ENCODE measurements at places on chromosomes 7 and 10.

DNA sequence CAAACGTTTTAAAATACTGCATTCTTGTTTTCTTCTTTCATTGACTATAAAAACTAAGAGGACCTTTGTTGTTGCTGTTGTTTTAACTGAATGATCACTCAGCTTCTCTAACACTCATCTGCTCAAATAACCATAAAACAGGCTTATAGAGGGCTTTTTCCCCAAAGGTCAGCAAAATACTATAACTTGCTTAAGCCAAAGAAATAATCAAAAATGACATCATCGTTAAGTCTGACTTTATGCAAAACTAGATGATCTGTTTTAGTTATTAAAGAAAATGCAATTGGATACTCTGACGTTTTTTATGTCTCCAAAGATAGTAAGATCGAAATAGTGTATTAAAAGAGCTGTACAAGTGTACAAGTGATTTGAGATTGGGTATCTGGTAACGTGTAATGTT lies 152.9 kb downstream of the SEMA3A start:
- no peak for DNase-seq

DNA sequence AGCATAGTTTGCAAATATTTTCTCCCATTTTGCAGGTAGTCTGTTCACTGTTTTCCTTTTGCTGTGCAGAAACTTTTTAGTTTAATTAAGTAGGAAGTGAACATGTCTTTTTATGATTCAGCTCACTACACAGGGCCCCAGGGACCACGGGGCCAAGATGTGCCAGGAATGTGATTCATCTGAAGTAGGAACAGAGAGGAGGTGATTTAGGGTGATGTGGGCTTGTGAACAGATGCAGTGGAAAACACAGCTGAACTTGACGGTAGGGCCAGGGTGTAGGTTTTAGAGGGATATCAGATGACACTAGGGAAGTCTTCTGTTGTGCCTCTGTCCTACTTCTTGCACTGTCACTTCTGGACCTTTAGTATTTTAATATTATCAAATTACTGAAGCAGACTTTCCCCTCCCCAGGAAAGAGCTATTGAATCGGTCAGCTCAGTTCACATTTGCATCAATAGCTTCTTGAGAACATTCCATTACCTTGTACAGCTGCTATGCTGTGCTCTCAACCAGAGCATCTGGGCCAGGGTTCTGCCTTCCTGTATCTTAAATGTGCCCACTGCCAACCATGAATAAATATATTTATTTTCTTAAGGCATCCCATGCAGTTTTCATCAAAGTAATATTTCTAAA lies 96.9 kb downstream of the OSBPL3 start:
- no peak for DNase-seq

DNA sequence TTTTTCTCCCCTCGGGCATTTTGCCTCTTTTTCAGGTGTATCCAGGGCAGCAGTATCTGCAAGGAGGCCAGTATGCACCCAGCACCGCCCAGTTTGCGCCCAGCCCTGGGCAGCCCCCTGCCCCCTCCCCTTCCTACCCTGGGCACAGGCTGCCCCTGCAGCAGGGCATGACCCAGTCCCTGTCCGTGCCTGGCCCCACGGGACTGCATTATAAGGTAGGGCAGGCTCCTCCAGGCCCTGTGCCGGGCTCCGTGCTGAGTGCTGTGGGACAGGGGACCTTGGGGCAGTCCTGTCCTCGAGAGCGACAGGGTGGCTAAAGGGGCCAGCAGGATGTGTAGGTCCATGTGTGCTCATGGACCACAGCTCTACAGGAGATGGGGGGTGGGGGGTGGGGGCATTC lies 10.6 kb downstream of the ZMIZ2 start:
- no peak for DNase-seq

- no peak for DNase-seq
Observed at GRCh38 chr10:120584786-120585185, 127.8 kb downstream of the PLPP4 start.

DNA sequence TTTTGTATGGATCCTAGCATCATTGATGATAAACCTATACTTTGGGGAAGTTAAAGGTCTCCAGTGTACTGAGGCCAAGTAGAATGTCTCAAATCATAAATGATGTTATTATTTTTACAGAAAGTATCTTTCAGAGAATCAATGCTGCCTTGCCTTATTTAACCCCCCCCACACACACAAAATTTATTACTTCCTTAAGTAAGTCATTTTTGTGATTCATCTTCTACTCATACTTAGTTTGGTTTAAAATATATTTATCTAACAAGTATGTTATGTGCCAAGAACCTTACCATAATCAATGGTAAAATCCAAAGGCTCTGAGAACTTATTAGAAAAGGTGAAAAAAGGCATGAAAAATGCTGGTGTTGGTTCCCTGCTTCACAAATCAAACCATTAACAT lies 18.8 kb upstream of the CLDN12 start:
- DNase-seq: no peak

DNA sequence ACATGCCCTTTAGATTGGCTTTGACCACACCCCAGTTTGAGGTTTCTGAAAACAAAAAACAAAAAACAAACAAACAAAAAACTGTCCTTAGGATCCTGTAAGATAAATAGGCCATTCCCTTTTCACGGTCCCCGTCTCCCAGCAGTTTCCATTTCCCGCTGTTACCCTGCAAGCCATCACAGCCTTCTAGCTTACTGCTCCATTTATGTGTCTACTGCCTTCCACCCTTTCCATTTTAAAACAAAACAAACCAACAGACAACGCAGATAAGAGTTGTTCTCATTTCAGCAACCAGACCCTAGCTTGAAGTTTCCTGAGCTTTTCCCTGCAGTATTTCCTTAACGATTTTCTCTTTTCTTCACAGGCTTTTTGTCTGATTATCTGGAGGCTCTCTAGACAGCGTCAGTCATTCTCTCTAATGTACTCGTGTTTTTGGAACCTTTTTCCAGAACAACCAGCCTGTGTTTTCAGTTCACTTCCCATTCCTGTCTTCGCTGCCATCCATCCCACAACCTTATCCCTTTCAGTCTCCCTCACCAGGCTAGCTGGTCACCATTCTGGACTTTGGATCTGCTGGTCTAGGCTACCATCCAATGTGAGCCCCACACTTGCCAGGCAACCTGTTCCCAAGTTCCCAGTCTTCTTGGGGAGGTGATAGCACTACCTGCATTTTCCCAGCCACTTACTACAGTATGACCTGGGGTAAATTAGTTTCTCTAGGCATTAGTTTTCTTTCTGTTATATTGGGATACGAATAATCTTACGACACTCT lies 317.3 kb upstream of the FZD1 start:
- no peak for DNase-seq

GRCh38 chr7:45061806-45062425 lies 26.9 kb downstream of the NACAD start:
- no peak for DNase-seq

GRCh38 chr7:27164367-27165088 lies 809 bp downstream of the HOXA9 start:
- DNase-seq: no peak

GRCh38 chr10:110241407-110241806 lies 34.0 kb downstream of the MXI1 start:
- no peak for DNase-seq

- no peak for DNase-seq
Observed at GRCh38 chr10:61812052-61812721, 89.3 kb upstream of the ARID5B start.

- DNase-seq: no peak
Observed at GRCh38 chr7:24965831-24966708, 13.9 kb downstream of the OSBPL3 start.

GRCh38 chr7:18861514-18862118 lies 255.8 kb downstream of the TWIST1 start:
- no peak for DNase-seq

GRCh38 chr7:74202841-74203556 lies 6.8 kb upstream of the LAT2 start:
- no peak for DNase-seq

- DNase-seq: no peak
Observed at GRCh38 chr10:79105818-79106217, 37.1 kb downstream of the ZMIZ1 start.

DNA sequence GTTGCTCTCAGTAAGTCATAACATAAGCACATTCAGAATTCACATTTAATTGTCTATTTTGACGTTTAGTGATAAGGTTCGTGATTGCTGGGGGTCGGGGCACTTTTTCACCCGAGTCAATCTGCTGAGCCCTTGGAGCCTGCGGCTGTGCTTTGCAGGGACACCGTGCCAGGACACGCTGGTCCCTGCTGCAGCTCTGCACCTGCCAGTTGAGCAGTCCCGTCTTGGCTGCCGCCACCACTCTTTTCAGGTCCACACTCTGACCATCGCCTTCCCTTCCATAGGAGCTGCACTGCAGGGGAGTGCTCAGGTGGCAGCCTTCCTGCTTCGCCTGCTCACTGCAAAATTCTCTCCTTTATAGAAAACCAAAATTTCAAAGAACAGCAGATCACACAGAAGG lies 36.4 kb downstream of the CUL1 start:
- no peak for DNase-seq

GRCh38 chr10:14758994-14759664 lies 15.6 kb downstream of the FAM107B start:
- DNase-seq: no peak

DNA sequence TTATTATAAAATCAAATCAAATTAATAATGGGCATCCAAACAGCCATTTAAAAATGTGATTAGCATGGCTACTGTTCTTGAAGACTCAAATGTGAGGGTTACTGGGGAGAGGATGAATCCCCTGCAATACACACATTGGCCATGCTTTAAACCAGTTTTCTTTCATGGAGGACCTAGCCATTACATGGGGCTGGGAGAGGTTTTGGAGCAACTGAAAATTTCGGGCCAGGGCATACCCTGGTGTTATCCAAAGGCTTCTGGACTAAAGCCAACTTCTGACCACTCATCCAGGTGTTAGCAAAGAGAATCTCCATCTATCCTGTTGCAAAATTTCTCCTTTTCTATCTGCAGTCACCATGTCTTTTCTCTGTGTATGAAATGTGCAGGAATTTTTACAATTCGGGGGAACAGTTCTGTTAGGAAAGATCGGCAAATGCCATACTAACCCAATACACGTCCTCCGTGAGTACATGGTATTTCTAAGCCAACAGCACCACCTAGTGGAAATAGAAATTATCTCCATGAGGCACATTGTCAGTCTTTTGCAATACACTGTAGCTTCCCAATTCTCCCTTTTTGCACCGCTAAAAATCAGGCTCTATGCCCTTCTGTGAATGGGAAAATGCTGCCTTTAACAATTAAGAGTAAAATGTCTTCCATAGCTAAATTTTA lies 47.0 kb upstream of the ZNF107 start:
- no peak for DNase-seq

GRCh38 chr7:21253740-21254687 lies 173.9 kb upstream of the SP4 start:
- no peak for DNase-seq

DNA sequence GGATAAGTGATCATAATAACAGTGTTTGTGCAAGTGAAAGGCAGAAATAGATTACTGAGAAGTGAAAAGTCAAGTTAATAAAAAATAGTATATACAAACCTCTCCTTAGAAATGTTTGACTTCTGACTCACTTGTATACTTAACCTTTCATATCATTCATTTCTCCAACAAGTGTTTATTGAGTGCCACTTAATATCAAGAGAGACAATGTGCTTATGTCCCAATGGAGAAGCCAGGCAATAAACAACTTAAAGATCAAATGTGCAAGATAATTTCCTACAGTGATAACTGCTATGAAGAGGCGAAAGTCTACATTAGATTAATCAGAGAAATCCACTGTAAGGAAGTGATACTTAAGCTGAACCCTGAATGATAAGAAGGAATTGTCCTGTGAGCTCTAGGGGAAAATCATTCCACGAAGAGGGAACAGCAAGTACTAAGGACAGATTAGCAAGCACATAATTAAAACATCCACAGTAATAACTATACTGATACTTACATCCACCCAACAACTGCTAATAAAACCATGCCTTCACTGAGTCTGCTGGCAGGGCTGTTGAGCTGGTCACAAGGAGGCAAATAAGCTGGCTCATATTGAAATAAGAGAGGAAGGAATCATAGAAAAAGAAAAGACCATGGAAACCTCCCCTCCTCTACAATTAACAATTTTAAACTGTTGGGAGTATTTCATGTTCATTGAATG lies 203.5 kb downstream of the CTNNA3 start:
- DNase-seq: no peak

- DNase-seq: peak; percentile 66
Observed at GRCh38 chr10:103765981-103766380, 89.4 kb downstream of the SH3PXD2A start.

GRCh38 chr7:135316648-135317313 lies 83.1 kb downstream of the STRA8 start:
- DNase-seq: no peak

GRCh38 chr10:70478191-70479164 lies at the start of gene PALD1:
Gene PALD1, plus strand, starts transcription at chr10:70478767. Its CDS starts 47,185 bp downstream, at chr10:70525952.
- peak; percentile 34 for DNase-seq

GRCh38 chr10:113933894-113934532 lies 79.6 kb downstream of the NHLRC2 start:
- no peak for DNase-seq

GRCh38 chr10:45591280-45591679 lies 81.3 kb downstream of the ZFAND4 start:
- no peak for DNase-seq

- no peak for DNase-seq
Observed at GRCh38 chr7:93146472-93147141, 1.6 kb downstream of the SAMD9L start.

DNA sequence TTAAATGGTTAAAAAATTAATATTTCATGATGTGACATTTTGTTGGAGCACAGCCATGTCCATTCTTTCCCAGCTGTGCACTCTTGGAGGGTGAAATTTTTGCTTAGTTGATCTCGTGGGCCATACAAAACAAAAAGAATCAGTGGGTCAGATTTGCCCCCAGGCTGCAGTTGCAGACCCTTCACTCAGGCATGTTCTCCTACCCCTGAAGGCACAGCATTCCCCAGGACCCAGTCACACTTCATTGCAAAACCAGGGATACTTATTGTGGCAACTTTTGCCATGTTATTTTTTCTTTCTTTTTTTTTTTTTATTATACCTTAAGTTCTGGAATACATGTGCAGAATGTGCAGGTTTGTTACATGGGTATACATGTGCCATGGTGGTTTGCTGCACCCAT lies 6.0 kb downstream of the TAS2R40 start:
- no peak for DNase-seq

- DNase-seq: no peak
Observed at GRCh38 chr7:102095321-102096011, 191.2 kb upstream of the SH2B2 start.

- no peak for DNase-seq
Observed at GRCh38 chr7:83427884-83428283, 221.1 kb downstream of the SEMA3E start.
